ENCODE measurements at places on chromosomes 6 and 20.

DNA sequence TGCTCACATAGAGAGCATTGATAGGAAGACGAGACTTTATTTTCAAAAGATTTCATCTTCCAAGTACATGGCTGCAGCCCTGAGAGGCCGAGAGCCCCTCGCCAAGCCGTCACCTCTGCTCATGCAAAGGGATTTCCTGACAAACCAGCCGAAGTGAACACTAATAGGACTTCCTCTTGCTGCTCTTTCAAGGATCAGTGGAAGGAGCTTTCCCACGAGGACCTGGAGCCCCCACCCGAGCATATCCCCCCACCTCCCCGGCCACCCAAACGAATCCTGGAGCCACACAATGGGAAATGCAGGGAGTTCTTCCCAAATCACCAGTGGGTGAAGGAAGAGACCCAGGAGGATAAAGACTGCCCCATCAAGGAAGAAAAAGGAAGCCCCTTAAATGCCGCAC, 69.3 kb downstream of the PTPN1 start:
- no peak for DNase-seq

- DNase-seq, result no peak
Measured at GRCh38 chr6:47362857-47363461, 53.3 kb upstream of the TNFRSF21 start.

DNA sequence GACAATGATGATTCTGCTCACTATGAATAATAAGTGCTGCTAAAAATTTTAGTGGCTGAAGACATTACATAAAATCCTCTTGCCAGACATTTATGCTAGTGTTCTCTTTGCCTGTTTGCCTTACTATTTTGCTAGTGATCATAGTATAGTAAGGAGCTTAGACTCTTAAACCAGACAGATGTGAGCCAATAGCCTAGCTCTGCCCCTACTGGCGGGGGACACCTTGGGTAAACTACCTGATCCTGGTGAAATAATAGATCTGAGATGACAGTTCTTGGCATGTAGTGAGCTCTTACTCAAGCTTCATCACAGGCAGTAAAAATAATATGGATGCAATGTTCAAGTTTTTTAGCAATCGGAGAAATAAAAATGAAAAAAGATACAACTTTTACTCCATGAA, 18.8 kb downstream of the ENPP3 start:
- no peak for DNase-seq

GRCh38 chr6:147081076-147081609, 123.1 kb upstream of the STXBP5 start:
- no peak for DNase-seq

GRCh38 chr6:110882824-110883554, 8.4 kb downstream of the AMD1 start:
- DNase-seq, result no peak

DNA sequence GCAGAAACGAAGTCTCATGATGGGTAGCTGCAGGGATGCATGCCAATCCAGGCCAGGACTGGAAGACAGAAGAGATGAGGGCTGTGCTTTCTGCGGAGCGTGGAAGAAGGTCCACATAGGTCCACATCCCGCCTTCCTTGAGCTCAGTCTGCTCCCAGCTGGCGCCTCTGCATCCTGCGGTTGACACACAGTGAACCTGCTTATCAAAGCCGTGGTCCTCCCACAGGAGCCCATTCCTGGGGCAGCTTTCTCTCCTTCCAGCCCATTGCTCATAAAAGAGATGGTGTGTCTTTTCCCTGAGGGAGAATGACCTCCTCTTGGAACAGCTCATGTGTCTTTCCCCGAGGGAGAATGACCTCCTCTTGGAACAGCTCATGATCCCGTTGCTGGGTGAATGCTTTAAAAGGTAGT, 225.4 kb downstream of the CDH4 start:
- DNase-seq, result no peak

DNA sequence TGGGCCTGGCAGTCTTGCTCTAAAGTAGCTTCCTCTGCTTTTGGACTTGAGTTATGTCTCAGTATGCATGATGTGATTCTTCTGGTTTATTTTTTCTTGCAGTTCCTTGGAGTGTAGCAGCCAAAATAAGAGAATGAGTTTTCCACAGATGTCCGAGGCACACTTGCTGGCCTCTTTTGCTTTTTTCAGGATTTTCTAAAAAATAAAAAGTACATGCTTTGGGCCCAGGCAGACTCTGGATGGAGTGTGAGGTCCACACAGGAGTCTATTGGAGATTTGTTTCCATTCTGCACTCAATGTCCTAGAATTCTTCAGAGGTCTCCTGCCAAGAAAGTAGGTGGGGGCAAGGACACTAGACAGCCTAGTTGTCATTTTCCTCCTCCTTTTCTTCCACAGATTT, 477.6 kb downstream of the EPM2A start:
- DNase-seq, result peak; percentile 47

GRCh38 chr6:5004373-5005037, 668 bp upstream of the RPP40 start:
- DNase-seq, result no peak

GRCh38 chr20:50574108-50574507, 63.9 kb downstream of the PTPN1 start:
- no peak for DNase-seq

GRCh38 chr20:17641993-17642392, 40.0 kb downstream of the RRBP1 start:
- no peak for DNase-seq

DNA sequence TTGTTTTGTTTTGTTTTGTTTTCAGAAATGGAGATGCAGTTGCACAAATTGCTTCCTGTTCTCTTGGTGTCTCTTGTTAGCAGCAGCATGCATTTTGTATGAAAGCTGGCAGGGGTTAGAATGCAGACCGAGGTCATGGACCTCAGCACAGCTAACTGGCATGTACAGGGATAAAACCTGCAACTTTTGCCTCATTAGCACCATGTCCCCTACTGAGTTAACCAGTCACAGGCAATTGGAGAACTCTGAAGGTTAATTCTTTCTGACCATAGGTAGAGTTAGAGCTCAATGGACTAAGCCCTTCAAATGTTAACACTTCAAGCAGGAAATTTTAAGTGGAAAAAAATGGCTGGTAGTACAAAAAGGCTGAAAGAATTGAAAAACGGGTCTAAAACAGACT, 377.1 kb downstream of the ADGRB3 start:
- DNase-seq, result no peak

- no peak for DNase-seq
Measured at GRCh38 chr6:14673201-14673600, 555.6 kb downstream of the CD83 start.

GRCh38 chr6:22940581-22941290, 371.4 kb downstream of the HDGFL1 start:
- DNase-seq, result no peak

GRCh38 chr20:44364780-44365179, 9.3 kb downstream of the HNF4A start:
- no peak for DNase-seq

GRCh38 chr20:49792006-49792405, 20.6 kb upstream of the SLC9A8 start:
- no peak for DNase-seq

GRCh38 chr6:151186804-151187330, 52.9 kb upstream of the AKAP12 start:
- no peak for DNase-seq

DNA sequence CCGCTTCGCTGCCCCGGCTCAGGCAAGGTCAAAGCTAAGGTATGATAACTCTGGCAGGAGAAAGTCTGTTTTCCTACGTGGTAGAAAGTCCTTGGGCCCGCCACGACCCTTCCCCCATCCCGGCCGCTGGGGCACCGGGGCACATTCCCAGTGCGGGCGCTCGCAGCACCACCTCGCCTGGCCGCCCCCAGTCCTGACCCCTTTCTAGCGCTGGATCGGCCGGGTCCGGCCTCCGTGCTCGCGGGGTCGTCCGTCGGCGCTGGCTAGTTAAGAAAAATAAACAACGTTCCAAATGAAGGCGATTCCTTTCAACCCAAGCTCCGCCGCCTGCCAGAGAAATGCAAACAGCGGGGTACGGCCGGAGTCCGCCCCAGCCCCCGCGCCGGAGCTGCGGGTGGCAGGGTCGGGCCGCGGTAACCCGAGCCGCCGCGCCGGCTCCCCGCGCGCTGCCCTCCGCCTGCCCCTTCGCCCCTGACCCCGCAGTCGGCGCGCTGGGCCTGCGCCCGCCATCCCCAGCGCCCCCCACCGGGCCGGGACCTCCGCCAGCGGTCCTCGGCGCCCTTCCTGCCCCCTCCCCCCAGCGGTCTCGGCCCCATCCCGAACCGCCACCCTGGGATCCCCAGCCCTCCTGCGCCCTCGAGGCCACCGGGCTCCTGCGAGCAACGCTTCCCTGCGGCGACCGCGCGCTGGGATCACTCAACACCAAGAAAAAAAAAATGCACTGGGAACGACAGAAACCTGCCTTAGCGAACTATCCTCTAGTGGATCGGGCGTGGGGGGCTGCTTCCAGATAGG, 37.6 kb downstream of the NCR2 start:
- no peak for DNase-seq

DNA sequence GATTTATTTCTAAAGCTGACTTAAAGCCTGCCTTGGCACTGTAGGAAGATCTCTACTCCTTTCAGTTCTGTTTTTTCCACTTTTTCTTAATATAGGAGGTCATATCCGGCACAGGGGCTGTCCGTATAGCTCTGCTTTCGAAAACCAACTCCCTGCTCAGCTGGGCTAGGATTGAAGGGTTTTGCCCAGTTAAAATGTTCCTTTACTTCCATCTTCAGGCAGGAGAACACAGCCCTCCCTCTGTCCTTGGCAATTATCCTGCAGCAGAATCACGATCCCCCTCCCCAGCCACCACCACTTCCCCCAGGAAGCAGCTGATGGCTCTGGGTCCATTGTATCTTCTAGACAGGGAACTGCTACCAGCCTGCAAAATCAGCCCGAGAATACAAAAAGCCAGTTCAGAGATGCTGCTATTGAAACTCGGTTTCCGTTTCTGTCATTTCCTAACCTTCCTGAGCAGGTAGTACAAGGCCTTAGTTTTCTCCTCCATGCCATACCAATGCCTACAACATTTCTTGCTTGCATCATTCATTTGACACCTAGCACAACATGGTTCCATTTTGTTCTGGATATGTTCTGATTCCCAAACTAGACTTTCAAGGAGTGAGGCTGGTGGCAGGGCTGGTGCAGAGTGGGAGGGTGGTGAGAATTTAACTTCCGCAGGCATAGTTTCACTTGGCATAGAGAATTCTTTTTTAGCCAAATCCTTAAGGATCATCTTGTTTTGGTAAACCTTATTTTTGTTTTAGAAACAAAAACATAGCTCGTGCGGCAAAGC, 53.9 kb downstream of the FAM50B start:
- no peak for DNase-seq

- no peak for DNase-seq
Measured at GRCh38 chr6:39923861-39924260, 10.4 kb downstream of the MOCS1 start.

DNA sequence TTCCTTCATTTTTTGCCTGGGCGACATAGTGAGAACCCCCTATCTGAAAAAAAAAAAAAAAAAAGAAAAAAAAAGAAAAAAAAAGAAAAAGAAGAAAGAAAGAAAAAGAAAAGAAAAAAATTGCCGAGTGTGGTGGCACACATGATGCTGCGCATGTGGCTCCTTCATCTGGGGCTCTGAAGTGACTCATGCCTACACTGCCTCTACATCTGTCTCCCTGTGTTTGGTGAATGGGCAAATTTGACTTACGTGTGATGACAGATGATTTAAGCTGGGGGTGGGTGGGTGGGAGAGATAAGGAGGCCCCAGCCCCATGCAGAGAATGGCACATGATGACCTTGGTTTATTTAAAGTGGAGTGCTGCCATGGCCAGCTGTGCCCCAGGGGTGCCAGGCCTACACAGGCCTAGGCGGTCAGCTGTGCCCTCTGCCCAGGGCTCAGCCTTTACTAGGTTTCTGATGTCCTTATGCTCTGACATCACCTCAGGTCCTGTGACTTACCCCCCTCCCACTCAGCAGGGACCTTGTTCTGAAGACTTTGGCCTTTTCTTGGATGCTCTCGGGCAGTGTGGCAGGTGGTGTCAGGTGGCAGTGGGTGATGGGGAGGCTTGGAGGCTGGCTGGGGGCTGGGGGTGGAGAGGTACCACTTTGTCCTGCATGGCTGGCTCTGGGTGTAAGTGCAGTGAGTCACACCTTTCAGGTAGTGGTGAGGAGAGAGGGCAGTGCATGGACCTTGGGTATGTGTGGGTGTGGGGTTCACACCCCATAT, 41.1 kb downstream of the VEGFA start:
- DNase-seq, result no peak

DNA sequence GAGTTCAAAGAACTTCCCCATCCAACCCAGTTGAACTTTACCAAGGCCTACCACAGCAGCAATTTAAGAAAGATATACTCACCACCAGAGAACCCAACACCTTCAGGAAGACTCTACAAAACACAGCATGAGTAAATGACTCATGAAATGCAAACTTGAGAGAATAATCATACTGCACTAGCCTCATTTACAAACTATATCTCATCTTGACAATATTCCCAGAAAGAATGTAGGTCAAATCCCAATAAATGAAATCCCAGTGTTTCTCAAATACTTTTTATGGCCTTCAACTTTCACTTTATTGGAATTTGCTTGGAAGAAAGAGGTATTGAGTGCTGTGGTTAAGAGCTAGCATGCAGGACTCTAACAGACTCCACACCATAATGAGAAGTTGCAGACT, 60.0 kb downstream of the FYN start:
- no peak for DNase-seq

GRCh38 chr6:81978230-81978629, 225.7 kb upstream of the TENT5A start:
- no peak for DNase-seq

DNA sequence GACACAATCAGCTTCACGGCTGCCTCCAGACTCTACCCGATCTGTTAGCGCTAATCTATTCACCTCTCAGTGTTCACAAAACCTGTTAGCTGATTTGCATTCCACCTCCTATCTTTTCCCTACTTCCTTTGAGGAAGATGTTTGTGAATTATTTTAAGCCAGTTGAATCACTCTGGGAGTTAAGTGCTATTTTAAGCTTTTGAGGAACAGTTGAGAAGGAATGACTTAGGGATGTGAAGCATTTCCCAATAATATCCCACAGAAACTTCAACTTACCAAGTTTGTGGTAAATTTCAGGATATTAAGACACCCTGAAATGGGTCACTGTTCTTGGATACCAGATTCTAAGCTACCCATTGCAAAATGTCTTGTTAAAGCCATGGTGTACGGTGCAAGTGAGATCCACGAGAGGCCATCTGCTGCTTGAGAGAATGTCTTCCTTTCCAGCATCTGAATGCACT, 145.2 kb upstream of the CITED2 start:
- no peak for DNase-seq

DNA sequence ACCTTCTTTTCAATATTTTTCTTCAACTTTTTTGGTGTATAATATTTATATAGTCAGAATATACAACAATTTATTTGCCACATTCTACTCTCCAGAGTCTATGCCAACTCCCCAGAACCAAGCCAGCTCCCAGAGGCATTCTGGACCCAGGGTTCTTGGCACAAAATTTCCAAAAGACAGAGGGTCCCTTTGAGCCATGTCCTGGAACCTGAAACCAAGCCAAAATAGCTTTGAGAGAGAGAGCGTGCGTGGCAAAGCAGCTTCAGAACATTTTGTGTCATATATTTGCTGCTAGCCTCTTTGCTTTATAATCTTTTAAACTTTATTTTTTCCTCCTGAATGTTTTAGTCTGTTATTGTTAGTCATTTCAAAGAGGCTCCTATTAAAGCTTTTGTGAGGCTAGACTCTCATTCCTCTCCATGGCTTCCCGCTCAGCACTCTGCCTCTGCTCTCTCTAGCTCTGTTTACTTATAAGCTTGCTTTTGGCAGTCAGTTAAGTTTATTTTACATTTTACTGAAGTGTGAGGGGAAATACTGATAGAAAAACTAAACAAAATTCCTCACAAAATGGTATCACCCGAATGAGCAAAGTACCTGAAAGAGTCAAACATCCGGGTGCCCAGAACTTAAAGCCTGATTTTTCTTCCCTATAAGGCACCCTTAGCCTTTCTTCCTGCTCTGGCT, 605.1 kb upstream of the ID4 start:
- DNase-seq, result no peak

- no peak for DNase-seq
Measured at GRCh38 chr6:39416026-39416425, 93.5 kb upstream of the KCNK16 start.
